NCI-H1694 treated with DMSO at 0.1 percent for 48 hours (cell line): ENCODE measurements at places on chromosomes 16 and 17.
A peak's percentile ranks its signal among the peaks of the same experiment; 100 is the strongest.

- DNase-seq, result no peak
These were observed 11.8 kb upstream of the ALDH3A1 start for GRCh38 chr17:19759568-19760549.

GRCh38 chr17:31674717-31675349 is 184.2 kb downstream of the COPRS start:
- DNase-seq, result no peak

DNA sequence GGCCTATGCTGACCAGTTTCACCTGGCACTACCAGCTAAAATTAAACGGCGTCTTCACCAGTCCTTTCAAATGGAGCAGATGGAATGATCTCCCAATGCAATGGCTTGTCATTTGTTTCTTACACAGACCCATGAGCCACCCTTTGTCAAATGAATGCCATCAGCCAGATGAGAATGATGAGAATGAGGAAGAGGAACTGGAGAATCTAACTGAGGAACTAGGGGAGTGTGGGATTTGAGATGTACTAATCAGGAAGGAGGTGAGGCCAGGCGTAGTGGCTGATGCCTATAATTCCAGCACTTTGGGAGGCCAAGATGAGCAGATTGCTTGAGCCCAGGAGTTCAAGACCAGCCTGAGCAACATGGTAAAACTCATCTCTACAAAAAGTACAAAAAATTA is 116.4 kb downstream of the HS3ST3A1 start:
- DNase-seq, result no peak

DNA sequence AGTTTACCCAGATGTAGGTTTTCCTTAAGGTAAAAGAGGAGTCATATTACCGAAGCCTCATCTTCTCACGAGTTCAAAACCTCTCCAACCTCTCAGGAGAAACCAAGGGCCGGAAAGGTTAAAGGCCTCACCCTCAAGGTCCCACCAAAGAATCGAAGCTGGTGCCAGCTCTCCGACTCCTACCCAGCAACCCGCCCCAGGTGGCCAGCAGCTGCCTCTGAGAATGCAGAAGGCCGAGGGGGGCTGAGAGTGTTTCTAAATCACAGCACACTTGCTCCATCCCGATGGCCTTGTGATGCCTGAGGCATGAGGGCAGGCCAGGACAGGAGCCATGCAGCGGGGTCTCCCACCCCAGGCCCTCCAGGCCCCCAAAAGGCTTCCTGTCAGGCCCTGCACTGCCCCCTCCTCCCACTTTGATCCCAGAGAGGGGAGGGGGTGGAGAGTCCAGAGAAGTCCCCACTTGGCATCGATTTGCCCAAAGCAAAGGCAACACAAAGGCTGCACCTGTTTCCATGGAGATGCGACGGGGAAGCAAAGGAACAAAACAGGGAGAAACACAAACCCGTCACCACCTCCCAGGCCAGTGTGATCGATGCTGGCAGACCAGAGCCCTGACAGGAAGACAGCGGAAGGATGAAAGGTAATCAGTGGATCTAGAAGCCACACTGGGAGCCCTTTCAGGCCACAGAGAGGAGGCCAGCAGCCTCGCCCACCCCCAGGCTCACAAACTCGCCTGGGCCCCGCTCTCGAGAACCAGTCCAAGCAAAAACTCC is 39.0 kb downstream of the CUEDC1 start:
- no peak for DNase-seq

- DNase-seq, result peak; percentile 13
These were observed 711.1 kb upstream of the SOX9 start for GRCh38 chr17:71409712-71410111.
